Activated CD8-positive, alpha-beta memory T cell treated with anti-CD3 and anti-CD28 coated beads for 1 hour (primary cell): ENCODE measurements at places on chromosomes 6 and 20.

- DNase-seq, result no peak
Measured at GRCh38 chr20:40196846-40197436, 492.1 kb downstream of the MAFB start.

DNA sequence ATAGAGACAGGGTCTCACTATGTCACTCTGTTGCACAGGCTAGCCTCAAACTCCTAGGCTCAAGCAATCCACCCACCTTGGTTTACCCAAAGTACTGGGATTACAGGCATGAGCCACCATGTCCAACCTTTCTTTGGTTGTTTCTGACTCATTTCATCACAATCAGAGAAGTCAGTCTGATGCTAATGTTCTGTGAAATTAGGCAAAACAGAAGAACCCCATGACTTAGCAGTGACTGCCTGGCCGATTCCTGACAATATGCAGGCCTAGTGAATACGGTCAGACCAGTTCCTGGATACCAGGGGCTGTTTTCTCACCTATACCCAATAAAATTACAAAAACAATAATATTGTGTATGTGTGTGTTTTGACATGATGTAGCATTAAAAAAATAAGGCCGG lies 58.8 kb upstream of the BTN3A2 start:
- DNase-seq, result no peak

- no peak for DNase-seq
Measured at GRCh38 chr6:125791151-125791819, 525 bp downstream of the NCOA7 start.

- DNase-seq, result no peak
Measured at GRCh38 chr6:104862456-104862855, 2.7 kb upstream of the HACE1 start.

- no peak for DNase-seq
Measured at GRCh38 chr6:30211899-30212298, 1.3 kb downstream of the TRIM26 start.

DNA sequence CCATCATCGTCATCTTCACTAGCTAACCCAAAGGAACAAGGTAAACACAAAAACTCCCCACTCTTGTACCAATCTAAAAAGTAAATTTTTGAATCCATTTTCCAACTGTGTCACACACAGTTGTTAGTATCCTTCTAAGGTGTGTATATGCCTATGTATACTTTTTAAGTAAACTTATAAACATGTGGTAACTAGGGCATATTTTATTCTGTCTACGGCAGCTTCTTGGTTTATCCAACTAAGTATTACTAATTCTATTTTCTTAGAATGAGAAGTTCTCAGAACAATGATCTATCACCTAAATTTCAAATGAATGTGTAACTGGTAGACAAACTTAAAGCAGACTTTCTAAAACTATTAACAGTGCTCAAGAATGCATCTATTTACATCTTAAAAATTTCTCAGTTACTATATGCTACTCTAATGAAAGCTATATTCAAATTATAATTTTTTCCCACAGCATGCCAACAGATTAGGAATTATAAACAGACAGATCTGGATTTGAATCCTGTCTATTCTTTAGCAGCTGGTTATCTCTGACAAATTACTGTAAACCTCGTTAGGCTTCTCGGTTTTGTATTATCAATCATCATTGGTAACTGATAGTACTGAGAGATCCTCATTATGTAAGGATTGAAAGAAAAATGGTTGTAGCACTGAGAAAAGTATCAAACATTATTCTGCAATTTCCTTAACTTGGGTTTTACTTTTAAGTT lies 1.8 kb upstream of the PLN start:
- DNase-seq, result no peak

- no peak for DNase-seq
Measured at GRCh38 chr6:162728197-162728596, 423 bp downstream of the PACRG start.

GRCh38 chr6:157599191-157599590 lies 218.2 kb downstream of the ZDHHC14 start:
- no peak for DNase-seq

DNA sequence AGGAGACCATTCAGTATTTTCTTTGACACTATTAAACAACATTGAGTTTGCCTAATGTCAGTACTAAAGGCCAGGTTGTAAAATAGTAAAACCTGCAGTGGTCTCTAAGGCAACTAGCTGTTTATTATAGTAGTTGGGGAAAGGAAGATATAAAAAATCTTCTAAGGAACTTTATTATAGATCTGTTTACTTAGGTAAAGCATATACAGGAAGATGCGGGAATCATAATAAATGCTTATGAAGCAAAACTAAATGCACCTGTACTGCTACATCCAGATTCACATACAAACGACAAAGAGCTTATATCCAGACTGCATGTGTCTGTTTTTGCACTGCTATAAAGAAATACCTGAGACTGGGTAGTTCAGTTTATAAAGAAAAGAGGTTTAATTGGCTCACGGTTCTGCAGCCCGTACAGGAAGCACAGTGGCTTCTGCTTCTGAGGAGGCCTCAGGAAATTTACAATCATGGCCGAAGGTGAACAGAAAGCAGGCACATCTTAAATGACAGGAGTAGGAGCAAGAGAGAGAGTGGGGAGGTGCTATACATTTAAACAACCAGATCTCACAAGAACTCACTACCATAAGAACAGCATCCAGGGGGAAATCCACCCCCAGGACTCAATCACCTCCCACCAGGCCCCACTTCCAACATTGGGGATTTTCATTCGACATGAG lies 8.7 kb upstream of the TRIM39 start:
- no peak for DNase-seq

DNA sequence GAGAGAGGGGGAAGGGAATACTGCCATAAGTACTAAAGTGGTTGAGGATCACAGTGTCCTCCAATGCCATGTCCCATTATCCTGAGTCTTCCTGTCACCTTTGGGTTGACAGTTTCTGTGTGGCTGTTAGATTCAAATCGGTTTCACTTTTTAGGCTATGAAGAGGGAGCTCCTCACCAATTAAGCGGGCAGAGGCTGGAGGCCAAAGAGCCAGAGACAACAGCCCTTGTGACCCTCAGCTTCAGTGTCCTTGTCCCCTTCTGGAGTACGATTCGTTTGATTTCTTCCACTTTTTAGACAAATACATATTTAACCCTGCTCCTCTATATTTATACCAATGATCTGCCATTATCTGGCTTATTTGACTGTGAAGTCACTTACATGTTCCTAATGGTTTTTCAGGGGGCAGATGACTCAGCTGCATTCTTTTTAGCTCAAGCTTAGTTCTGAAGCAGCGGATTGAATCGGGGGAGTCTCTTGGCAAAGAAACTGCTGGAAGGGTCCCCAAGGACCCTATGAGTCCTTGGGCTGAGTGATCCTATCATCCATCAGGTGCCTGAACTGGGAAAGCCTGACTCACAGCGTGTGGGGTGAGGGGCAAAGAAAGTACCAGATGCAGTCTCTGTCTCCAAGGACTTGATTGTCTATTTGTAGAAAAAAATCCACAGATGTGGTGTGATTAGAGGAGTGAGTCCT lies 18.2 kb downstream of the FERMT1 start:
- DNase-seq, result no peak

DNA sequence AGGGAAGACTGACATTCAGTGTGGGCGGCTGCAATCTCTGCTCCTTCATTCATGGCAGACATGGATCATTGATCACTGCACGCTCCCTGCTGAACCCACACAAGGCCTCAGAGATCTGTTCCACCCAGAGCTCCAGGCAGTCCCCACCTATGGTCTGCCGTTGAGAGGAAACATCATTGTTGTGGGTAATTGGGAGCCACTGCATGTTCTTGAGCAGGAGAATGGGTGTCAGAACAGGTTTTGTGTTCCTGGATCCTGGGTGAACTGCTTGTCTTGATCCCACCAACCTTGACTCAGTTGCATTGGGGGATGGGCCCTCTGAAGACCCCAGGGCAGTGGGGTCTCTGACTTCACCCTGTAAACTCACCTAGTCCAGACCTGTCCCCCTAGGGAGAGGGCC lies 23.1 kb upstream of the CCDC167 start:
- DNase-seq, result no peak

DNA sequence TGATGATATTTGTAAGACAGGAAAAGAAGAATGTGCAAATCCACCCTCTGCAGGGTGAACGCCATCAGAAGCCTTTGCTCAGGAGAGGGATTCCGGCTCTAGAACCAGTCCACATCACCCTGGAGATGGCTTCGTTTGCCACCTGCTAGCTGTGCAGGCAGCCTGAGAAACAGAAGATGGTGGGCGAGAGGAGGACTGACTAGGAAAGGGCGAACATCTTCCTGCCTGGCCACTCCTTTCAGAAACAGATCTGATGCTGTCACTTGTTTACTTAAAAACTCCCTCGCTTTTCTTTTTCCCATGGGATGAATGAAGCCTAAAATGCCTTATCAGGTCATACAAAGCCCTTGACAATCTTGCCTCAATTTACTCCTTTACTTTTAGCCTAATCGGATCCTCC lies 1.2 kb downstream of the PTPRA start:
- no peak for DNase-seq

DNA sequence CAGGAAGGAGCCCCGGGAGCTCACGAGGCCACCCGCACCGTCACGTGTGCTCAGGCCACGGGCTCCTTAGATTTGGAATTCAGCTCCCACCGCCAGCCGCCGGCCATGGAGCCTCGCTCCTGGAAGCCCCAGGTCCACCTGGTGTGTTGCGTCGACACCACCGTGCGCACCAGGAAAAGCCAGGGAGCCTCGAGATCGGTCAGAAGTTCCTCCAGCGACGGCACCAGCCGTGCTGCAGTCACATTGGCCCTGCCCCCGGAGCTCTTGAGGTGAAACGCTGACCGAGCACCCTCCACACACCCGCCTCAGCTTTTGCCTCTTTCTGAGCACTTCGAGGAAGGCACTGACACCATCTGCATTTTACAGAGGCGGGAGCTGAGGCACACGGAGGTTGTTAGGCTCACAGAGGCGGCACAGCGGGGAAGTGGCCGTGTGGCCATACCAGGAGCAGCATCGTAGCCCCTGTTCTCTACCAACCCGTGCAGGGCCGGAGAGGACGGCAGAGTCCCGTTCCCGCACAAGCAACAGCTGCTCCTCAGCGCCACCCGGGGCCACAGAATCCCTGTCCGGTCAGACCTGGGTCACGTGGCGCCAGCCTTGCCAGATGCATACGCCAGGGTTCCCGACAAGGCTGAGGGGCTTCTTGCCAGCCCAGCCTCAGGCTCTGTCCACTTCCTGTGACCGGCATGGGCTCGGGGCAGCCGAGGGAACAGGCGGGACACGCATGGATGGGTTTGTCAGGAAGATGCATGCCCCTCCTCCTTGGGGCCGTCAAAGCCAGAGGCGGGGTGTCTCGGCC lies 7.6 kb downstream of the NKAIN4 start:
- DNase-seq, result no peak

- DNase-seq, result no peak
Measured at GRCh38 chr6:53269827-53270226, 78.9 kb downstream of the ELOVL5 start.

DNA sequence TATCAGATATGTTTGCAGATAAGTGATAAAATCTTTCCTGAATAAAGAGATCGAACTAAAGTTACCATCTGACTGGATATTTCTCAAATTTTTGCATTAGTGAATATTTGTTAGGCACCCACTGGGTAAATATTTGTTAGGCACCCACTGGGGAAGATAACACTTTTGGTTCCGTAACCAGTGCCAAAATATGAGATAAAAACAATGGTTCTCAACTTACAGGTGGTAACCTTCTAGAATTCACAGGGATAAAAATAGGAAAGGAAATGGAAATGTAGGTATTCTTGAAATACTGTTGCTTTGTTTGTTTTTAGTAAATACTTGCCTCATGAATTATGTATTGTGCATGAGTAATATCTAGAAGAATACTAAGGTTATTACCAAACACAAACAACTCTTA lies 245.0 kb upstream of the KHDRBS2 start:
- DNase-seq, result no peak

GRCh38 chr6:82245376-82245775 lies 2.2 kb downstream of the IBTK start:
- DNase-seq, result no peak

DNA sequence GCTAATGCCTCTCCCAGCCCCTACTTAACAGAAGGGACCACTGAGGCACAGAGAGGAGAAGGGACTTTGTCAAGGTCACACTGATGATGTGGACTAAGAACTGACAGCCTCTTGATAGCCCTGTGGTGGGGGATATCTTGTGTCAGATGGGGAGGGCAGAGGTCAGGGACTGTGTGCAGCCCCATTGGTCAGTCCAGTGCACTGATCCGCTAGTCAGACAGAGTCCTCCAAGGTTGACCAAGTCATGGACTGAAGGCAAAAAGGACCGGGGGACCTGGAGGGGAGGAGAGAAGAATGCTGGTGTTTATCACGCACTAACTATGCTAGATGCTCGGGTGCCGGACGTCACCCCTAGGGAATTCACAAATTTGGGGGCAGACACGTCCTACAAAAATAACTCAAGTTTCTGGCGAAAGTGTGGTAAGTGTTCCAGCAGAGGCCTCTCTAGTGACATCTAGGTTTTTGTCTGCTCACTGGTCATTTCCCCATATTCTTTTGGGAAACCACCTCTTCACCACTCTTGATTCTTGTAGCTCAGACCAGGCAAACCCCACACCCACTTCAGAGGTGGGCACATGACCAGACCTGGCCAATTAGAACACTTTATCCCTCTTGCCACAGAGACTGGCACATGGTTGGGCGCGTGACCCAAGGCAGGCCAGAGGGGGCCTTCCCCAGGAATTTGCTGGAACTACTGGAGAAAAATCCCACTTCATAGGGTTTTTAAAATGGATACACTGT lies 21.0 kb downstream of the TCF15 start:
- DNase-seq, result no peak

DNA sequence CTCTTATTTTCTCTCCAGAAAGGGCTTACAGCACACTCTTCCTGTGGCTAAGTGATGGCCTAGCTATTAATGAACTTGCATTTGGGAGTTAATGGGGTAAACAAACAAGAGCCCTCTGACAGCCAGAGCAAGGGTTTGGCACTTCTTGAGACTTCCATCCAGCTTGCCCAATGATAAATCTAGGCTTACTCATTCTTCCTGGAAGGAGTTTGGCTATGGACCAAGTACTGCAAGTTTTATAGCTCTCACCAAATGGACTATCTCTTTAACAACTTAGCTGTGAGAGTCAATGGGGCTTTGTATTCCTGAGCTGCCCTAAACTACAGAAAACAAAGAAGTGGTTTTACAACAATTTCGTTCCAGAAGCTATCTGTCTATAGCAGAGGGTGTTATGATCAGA lies 16.7 kb upstream of the PI3 start:
- DNase-seq, result no peak

- DNase-seq, result no peak
Measured at GRCh38 chr6:116452531-116452930, 8.6 kb upstream of the CALHM6 start.

GRCh38 chr6:139003751-139004150 lies 15.7 kb upstream of the REPS1 start:
- DNase-seq, result no peak

- no peak for DNase-seq
Measured at GRCh38 chr6:6750594-6751265, 162.2 kb downstream of the LY86 start.

GRCh38 chr6:137666202-137666774 lies 172.1 kb upstream of the OLIG3 start:
- no peak for DNase-seq

- DNase-seq, result no peak
Measured at GRCh38 chr20:25052255-25053194, 5.4 kb downstream of the ACSS1 start.

GRCh38 chr6:75204217-75204958 lies 1.5 kb downstream of the COL12A1 start:
- no peak for DNase-seq

- no peak for DNase-seq
Measured at GRCh38 chr6:31918069-31918720, 9.3 kb upstream of the C2 start.
